ENCODE measurements at places on chromosomes 5 and 9. TPM values are rescaled to one million over a fixed set of nuclear protein-coding genes. Genes with fewer than 3 reads are reported as not detected.

Gene HTR1A
- total RNA-seq, result not detected

Gene LAMC3
- not detected for total RNA-seq

Gene EQTN
- total RNA-seq, result not detected

Gene C5orf15
- 57.0 TPM for total RNA-seq
